Trophoblast cell (in vitro differentiated cells and primary cell): ENCODE measurements at places on chromosomes 3 and 15.

- peak; percentile 42 for DNase-seq
Measured at GRCh38 chr3:180594631-180595558, 7.1 kb upstream of the TTC14 start.

DNA sequence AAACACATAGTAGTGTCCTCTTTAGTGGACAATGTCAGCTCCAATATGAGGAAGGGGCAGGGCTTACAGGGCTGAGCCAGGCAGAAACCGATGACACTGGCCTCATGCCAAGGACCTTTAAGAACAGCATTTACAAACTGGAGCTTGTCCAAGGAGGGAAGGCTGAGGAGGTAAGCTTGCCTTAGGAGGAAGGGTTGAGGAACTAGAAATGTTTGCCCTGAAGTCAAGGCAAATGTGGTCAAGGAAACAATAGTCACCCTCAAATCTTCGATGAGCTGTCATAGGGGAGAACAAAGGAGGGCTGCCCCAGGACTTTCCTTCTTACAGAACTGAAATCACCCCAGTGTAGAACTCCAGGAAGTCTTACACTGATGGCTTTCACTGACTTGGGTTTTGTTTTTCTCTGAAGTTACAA, 136.4 kb downstream of the LIPC start:
- DNase-seq = peak; percentile 12

DNA sequence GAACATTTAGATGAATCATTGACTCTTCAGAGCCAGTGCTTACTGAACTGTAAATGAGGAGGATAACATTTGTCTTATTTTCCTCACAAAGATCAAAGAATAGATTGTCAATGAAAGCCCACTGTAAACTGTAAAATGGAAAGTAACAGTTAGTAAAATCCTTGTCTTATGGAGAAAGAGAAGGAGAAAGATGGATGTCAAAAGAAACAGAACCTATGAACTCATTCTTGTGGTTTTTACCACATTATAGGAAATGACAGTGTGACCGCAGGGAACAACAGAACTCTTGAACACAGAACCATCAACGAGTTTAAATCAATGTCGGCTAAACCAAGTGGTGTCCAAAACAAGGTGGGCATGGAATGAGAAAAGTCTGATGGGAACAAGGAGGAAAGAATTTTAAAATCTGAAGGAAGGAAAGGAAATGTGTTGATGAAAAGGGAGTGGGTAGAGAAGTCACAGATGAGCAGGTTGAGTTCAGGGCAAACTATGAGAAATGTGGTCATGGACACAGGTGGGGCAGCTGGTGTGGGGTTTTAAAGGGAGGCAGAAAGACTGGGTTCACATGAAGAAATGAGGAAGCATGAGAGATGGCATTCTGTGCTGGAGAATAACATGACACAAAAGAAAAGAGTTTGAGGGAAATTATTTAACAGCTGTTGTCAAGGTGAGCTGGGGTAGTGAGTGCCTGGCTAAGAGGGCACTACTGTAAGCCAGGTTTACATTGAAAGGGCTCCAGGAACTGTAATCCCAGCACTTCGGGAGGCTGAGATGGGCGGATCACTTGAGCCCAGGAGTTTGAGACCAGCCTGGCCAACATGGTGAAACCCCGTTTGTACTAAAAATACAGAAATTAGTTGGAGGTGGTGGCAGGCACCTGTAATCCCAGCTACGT, 42.4 kb upstream of the ETV5 start:
- no peak for DNase-seq

- no peak for DNase-seq
Measured at GRCh38 chr3:22414239-22414638, 663.2 kb upstream of the ZNF385D start.

DNA sequence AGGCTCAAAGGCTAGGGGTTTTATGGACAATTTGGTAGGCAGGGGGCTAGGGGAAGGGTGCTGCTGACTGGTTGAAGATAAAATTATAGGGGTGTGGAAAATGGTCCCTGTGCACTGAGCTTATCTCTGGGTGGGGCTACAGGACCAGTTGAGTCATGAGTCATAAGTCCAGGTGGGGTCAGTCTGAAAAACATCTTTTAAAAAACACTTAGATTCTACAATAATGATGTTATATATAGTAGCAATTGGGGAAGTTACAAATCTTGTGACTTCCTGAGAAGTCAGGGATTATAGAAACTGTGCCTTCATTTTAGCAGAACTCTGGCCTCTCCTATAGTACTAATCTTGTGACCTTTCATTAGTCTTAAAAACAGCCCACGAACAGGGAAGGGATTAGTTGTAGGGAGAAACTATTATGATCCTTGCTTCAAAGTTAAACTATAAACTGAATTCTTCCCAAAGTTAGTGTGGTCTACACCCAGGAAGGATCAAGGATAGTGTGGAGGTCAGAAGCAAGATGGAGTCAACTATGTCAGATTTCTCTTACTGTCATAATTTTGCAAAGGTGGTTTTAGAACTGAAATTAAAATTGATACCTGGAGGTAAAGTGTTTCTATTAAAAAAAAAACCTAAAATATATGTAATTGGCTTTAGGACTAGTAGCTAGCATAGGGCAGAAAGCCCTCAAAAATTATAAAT, 130.1 kb downstream of the P2RY1 start:
- DNase-seq = no peak

DNA sequence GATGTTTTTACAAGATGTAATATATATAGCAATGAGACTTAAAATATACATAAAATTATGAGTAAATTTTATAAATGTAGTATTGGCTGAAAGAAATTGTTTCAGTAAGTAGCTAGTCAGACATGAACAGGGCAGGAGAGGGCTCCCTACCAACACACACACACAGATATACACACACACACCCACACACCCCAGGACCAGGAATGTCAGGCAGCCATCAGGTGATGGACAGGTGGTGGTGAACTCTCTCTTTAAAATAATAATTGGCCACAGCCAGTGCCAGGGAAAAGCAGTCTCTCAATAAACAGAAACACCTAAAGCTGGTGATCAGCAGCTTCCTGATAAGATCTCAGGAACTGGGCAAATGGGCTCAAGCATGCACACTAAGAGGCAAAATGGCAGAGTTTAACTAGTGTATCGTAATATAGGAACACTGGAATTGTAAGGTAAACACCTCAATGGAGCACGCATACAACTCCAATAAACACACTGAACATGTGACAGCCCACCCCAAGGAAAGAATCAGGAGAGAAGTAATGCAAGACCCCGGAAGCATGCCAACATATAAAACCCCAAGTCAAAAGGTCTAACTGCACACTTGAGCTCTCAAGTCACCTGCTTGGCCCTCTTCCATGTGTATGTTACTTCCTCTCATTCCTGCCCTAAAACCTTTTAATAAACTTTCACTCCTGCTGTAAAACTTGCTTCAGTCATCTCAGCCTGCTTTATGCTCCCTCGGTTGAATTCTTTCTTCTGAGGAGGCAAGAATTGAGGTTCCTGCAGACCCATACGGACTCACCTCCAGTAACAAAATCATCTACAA, 1034.1 kb upstream of the SEMA6D start:
- no peak for DNase-seq

DNA sequence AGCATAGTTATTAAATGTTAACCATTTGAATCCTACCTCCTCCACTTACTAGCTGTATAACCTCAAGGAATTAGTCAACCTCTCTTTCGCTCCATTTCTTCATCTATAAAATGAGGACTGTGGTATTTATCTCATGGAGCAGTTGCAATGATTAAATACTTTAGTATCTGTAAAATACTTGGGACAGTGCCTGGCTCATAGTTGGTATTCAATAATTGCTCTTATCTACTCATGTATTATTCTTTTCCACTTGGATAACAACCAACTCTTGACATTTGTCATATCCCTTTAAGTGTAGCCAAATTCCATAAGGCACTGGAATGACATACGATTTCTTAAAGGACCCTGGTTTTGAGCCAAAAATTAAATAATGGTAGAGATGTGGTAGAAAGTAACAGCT, 72.0 kb downstream of the FSIP1 start:
- DNase-seq = no peak

- DNase-seq = no peak
Measured at GRCh38 chr15:39313467-39313866, 267.4 kb upstream of the THBS1 start.

GRCh38 chr3:65945480-65945879, 93.2 kb downstream of the MAGI1 start:
- no peak for DNase-seq

DNA sequence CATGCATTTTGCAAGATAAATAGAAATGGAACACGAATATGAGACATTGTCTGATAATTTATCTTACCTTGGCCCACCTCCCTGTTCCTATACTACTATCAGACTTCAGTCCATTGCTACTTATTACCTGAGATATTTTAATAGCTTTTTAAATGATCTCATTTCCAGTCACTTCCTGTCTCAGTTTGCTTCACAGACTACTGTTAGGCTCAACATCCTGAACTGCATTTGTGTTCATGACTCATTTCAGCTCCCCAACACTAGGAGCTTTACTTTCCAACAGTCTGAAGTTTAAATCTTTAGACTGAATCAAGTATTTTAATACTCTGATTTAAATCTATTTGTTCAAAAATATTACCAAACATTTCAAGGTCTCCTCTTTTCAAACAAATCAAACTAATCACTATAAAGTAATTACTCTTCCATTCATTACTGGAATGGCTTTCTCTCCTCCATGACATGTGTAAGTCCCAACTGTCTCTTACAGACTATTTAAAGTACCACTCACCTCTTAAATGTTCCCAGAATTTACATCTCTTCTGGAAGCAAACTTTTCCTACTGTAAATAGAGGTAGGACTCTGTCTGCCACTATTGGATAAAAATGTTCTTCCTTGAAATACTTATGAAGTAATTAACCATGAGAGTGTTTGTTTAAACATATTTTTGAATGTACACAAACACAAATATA, 1277.6 kb downstream of the ZPLD1 start:
- DNase-seq = no peak

DNA sequence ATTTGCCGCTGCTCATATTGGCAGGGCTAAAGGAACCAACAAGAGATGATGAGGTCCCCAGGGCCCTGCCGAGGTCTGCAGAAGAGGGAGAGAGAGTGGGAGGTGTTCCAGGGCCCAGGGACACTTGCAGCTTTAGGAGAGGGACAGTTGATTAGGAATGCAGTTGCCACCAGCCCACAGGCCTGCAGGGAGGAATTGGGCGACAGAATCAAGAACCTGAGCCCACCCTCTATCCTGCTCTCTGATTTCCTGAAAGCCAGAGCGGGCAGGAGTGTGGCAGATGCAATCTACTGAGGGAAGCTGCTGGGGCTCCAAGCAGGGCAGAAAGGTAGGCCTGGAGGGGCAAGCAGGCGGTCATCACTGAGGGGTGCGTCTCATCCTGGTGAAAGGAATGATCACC, 12.1 kb upstream of the PRR23E start:
- no peak for DNase-seq

- DNase-seq = no peak
Measured at GRCh38 chr3:148077318-148077923, 620.3 kb upstream of the AGTR1 start.

- DNase-seq = peak; percentile 51
Measured at GRCh38 chr3:101940521-101941317, 91.4 kb downstream of the NFKBIZ start.

DNA sequence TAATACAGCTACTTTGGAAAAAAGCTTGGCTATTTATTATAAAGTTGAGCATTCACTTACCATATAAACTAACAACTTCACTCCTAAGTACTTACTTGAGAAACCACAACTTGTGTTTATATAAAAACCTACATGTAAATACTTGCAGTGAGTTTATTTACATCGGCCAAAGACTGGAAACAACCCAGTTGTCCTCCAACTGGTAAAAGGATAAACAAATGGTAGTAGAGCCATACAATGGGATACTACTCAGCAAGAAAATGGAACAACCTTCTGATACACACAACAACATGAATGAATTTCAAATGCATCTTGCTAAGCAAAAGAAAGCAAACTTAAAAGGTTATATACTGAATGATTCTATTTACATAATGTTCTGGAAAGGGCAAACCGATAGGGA, 63.7 kb downstream of the SLC7A14 start:
- no peak for DNase-seq

GRCh38 chr3:187999821-188000220, 154.1 kb upstream of the LPP start:
- no peak for DNase-seq

DNA sequence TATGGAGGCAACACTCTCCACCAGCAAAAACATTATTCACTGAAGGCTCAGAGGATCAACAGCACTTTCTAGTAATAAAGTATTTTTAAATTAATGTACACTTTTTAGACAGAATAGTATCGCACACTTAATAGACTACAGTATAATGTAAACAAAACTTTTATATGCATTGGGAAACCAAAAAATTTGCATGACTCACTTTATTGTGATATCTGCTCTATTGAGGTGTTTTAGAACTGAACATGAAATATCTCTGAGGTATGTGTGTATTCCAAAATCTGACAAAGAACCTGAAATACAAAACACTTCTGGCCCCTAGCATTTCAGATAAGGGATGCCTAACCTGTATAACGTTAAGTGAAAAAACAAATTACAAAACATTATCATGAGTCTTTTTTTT, 99.7 kb downstream of the PRICKLE2 start:
- DNase-seq = no peak

- no peak for DNase-seq
Measured at GRCh38 chr3:4643904-4644547, 150.9 kb downstream of the ITPR1 start.

DNA sequence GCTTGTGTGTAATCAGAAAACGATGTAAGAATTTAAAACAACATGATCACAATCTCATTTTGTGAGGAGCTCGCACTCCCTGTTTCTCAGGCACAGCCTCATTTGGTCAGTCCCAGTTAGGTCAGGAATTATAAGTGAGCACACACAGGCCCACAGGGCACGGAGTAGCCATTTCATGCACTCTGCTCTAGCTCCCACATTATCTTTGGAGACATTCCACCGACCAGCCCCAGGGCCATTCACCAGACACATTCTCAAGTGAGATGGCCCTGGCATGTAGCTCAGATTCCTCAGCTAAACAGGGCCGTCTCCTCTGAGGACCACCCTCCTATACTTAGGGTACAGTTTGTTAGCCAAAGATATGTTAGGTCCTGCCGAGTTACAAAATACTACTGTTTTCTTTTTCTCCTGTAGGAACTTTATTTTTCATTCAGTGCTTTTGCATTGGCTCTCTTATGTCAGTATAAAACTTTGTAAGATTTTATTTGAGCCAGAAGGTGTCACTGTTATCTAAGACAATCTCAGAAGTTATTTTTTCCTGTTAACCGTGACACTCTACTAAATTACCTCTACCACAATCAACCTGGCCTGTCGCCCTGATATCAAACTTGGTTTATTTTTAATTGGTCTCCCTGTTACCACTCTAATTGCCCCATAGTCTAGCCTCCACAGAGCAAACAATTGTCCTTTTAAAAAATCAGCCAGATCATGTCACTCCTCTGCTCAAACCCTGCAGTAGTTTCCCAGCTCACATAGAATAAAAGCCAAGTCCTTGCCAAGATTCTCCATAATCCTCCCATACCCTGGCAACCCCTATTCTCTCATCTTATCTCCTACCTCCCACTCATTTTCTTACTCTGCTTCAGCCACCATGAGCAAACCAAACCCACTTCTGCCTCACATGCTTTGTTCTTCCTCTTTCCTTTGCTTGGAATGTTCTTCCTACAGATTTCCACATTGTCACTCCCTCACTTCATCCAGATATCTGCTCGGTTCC, 105.7 kb downstream of the PPP2R3A start:
- peak; percentile 99 for DNase-seq

GRCh38 chr3:46464326-46465195, at the start of gene LTF:
Gene LTF (minus strand): TSS chr3:46464905. CDS start chr3:46464867, 38 bp downstream.
- no peak for DNase-seq

GRCh38 chr3:38755130-38755529, 60.9 kb downstream of the SCN10A start:
- no peak for DNase-seq

- no peak for DNase-seq
Measured at GRCh38 chr15:45544266-45545023, 21.9 kb upstream of the SLC30A4 start.
